Right renal pelvis (tissue), 4 donors: ENCODE measurements at places on chromosomes 5 and 9.

DNA sequence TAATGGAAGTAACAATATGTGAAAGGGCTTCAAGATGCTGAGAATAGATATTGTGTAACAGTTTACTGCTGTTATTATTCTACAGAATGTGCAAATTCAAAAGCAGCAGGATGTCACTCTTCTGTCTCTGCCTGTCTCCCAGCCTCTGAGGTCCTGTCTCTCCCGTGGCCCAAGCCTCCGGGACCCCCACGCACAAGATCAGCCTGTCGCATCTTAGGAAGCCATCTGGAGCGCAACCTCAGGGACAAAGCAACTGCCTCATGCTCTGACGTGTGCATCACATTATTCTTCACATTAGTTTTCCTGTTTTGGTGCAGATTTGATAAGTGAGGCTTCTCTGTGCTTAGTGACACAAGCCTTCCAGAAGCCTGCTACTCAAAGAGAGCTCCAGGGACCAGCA is 46.5 kb upstream of the C9orf72 start:
- DNase-seq = no peak

GRCh38 chr5:63928451-63928850 is 33.8 kb downstream of the HTR1A start:
- no peak for DNase-seq

DNA sequence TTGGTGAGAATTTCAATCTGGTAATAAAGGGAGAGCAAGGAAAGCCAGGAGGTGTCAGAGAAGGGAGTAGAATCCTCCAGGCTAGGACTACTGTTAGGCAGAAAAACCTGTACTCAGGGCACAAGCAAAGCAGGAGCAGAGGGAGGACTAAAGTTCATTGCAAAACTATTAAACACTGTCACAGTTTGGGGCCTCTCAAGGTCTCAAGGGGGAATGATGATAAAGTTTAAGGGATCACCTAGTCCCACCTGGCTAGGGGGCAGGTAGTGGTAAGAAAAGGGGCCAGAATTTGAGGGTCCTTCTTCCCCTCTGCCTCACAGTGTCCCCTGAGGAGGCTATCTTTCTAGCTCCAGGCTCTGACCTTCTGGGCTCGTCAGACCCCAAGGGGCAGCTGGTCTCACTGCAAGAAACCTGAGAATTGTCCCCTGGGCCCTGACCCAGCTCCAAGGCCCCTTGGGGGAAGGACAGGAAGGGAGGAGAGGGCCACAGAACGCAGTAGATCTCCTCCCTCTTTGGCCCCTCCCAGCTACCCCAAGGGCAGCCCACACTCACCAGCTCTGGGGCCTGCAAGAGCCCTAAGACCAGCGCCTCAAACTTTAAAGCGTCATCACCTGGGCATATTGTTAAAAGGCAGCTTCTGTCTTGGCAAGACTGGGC is 974 bp downstream of the CCDC69 start:
- DNase-seq = no peak

- no peak for DNase-seq
Measured at GRCh38 chr5:168669668-168670378, 90.7 kb upstream of the PANK3 start.

DNA sequence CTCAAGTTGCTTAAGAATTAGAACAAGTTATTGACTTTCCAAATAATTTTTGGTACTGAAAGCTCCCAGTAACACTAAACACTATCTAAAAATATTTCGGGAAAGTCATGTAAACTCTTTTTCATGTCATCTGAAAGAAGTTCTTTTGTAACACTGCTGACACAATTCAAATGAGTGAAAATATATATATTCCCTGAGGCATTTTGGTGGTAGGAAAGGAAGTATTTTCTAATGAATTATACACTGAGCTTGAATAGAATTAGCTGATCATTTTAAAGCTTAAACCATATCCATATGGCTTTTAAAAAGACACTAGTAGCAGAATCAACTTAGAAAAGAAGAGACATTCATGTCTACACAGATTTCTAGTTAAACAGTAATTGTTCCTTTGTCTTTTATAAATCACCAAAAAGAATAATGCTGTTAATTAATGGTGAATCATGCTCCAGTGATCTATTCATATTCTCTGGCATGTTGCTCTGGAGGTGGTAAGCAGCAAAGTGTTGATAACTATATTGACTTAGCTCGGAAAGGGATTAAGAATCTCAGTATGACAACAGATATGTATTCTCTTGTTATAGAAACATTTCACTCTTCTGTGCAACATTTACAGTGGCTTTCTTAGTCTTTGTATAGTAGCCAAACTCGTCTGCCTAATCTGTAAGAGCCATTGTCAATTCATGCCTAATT is 27.4 kb upstream of the RFX3 start:
- no peak for DNase-seq

DNA sequence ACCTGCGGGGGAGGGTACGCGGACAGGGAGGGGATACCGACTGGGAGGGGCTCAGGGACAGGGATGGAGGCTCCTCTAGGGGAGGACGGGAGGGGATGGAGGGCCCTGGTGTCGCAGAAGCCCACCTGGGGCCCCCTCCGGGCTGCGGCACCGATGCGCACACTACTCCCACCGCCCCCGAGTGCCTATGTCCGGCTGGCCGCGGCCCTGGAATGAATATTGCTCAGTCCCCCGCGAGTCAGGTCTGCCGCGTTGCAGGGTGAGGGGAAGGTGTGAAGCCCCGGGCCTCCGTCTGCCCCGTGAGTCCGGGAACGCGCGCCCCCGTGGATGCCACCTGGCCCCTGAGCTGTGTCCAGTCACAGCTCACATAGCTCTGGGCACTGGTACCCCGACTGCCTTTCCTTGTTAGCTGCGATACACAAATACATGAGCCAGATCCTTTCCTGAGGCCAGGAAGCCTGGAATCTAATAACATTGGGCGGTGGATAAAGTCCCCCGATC is 44.5 kb upstream of the PRSS3 start:
- DNase-seq = no peak

- DNase-seq = no peak
Measured at GRCh38 chr5:144219869-144220268, 49.2 kb downstream of the KCTD16 start.

GRCh38 chr5:110590187-110590586 is 136.3 kb downstream of the TMEM232 start:
- no peak for DNase-seq

GRCh38 chr9:95807326-95807947 is 68.1 kb upstream of the ERCC6L2 start:
- DNase-seq = no peak

GRCh38 chr9:115845648-115846312 is 307.8 kb upstream of the PAPPA start:
- DNase-seq = no peak

DNA sequence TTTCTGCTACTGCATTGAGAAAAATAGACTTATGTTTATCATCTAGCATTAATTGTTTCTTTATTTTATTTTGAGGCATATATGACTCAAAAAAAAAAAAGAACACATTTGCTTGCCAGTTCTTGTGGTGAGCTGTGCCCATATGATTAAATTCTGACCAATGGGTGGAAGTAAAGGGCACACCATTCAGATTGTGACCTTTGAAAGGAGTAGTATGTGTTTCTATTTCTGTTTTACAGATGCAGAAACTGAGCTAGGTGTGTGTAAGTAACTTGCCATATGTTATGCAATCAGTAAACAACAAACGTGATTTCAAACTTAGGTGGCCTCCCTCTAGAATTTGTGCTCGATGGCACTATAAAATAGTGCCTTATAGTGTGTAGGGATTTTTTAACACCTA is 368.1 kb upstream of the EDIL3 start:
- no peak for DNase-seq

DNA sequence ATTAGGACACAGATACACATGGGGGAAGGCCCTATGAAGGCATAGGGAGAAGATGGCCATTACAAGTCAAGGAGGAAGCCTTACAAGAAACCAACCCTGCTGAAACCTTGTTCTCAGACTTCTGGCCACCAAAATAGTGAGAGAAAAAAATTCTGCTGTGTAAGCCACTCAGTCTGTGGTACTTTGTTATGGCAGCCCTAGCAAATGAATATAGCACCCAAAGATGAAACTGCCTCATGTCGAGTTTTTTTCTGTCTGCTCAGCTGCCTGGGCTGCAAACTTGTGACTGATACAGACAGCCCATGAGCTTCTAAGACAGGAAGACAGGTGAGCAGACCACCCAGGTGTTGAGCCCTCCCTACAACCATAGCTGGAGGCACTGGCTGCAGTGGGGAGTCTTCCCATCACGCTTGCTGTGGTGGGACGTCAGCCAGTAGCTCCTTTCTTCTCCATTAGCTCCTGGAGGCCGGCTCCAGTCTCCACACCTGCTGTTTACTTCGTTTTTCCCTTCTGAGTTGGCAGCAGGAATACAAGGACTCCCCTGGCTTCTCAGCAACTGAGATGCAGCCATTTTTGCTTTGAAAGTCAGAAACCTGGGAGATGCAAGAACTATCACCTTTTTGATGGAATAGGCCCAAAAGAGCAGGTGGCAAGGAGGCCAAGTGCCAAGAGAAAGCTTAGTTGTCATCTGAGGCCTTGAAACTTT is 164.9 kb downstream of the SEMA6A start:
- DNase-seq = no peak

GRCh38 chr5:129807162-129807814 is 59.4 kb downstream of the MINAR2 start:
- DNase-seq = no peak

DNA sequence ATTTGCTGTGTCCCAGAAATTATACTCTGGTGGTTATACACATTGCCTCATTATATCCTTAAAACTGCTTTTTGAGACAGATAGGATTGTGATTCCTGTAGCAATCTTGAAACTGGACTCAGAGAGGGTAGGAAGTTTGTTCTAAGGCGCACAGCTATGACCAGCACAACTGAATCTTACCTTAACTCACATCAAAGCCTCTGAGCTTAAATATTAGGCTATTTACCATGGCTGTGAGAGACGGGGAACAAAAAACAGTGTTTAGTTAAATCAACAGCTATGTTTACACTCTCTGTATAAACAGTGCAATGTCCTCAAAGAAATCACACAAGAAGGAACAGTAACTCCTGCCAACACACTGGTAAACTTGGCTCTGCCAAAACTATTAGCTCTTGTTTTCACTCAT is 50.9 kb upstream of the TUT7 start:
- DNase-seq = no peak

DNA sequence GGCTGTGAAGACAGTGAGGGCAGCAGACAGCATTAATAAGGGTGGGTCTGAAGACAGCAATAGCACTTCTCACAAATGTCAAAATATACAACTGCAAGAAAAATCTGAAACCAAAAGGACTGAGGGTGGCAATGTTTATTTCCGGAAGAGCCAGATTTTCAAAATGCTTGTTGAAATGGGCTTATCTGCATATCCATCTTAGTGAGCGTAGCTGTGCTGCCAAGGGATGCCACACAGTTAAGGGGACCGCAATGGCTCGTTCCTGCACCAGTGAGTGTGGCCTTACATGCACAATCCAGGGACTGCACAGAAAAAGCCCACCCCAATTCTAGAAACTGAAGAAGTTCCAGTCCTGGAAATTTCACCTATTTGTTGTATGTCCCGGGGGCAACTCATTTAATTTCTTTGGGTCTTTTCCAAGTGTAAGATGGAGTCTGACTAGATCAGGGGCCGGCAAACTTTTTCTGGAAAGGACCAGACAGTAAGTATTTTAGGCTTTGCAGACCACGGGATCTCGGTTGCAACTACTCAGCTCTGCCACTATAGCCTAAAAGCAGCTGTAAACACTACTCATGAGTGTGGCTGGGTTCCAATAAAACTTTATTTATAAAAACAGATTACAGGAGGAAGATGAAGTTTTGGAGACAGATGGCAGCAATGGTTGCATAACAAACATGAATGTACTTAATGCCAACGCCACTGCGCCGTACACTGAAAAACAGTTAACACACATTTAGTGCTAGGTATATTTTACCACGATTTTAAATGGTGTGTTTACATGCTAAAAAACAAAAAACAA is 154.1 kb downstream of the MYO10 start:
- no peak for DNase-seq

- no peak for DNase-seq
Measured at GRCh38 chr9:4743131-4743875, 2.3 kb upstream of the AK3 start.
